ENCODE measurements at places on chromosomes 13 and 19.

GRCh38 chr19:13982773-13983172 is 23.3 kb downstream of the RFX1 start:
- no peak for DNase-seq

DNA sequence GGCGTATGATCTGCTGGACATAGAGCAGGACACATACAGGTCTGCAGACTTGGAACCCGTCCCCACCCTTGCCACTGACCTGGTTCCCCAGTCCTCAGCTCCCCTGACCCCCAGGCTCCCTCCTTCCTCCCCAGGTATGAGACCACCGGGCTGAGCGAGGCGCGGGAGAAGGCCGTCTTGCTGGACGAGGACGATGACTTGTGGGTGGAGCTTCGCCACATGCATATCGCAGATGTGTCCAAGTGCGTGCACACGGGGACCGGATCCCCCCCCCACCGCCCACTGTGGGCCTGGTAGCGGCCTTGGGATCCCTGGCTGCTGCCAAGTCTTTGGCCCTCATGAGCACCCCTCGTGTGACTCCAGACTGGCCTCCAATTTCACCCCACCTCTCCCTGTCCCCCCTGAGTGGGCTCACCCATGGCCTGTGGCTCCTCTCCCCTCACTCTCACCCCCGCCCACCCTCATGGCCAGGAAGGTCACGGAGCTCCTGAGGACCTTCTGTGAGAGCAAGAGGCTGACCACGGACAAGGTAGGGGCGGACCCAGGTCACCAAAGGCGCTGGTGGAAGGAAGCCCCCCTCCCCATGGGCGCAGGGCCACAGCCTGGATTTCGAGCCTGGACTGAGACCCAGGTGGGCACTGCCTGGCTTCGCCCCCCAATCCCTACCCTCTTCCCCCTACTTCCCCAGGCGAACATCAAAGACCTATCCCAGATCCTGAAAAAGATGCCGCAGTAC is 5.6 kb downstream of the STXBP2 start:
- no peak for DNase-seq

- no peak for DNase-seq
Observed at GRCh38 chr19:10020851-10021250, 7.6 kb downstream of the RDH8 start.

GRCh38 chr13:70644052-70644451 is 535.8 kb upstream of the KLHL1 start:
- DNase-seq: no peak

DNA sequence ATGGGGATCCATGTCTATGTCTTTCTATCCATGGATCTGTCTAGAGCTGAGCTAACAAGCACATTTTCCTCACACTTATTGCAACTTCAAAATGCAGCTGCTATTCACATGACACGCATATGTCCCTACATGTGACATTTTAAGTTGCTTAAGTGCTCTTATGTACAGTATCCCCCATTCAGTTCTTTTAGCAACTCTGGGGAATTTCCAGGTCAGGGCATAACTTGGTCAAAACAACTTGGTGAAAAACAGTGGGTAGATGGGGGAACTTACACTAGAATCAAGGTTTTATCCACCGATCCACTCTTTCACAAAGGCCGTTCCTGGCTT is 73.0 kb downstream of the COL4A1 start:
- DNase-seq: no peak

DNA sequence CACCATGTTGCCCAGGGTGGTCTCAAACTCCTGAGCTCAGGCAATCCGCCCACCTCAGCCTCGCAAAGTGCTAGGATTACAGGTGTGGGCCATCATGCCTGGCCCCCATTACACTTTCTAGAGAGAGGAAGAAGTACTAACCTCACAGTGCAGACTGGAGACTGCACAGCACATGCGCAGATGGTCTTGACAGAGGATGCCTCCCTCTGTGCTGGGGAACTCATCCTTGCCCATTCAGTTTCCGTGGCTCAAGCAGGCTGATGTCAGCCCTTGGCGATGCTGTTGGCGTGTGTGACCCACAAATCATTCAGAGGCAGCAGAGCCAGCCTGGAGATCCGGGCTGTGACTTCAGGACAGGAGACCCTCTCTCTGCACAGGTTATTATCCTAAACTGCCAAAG is 14.6 kb upstream of the FFAR2 start:
- DNase-seq: no peak

DNA sequence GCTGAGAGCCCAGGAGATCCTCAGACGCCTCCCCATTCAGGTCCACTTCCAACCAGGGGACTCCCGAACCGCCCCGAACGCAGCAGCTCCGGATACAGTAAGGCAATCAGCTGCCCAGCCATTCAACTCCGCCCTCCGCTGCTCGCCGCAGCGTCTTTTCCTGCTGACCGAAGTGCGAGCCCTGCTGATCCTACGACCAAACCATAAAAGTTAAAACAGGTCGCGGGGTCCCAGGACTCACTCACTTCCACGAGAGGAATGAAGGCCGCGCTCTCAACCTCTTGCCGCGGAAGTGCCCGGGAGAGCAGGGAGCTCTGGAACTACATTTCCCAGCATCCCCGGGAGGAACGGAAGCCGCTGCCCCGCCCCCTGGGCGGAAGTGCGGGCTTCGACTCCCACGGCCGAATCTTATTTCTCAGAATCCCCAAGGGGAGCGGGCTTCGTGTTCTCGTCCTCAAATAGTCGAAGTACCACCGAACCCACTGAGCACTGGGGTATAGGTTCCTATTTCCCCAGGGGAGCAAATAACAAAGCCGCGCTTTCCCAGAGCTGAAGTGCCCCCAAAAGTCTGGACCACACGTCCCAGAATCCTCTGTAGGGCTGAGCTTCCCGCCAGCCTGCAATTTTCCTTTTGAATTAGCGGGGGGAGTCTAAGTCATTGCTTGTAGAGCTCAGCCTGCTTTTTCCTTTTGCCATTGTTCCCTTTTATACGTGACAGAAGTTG is at the start of gene ZNF45:
TSS of gene ZNF45 (minus strand) at position 298 of the 724 bp plus-strand sequence. CDS start 13,097 bp downstream, outside the sequence.
- DNase-seq: peak; percentile 86

- DNase-seq: peak; percentile 82
Observed at GRCh38 chr19:50705422-50706019, 14.1 kb downstream of the SHANK1 start.

- DNase-seq: no peak
Observed at GRCh38 chr19:17404015-17404414, 1.4 kb downstream of the BST2 start.

DNA sequence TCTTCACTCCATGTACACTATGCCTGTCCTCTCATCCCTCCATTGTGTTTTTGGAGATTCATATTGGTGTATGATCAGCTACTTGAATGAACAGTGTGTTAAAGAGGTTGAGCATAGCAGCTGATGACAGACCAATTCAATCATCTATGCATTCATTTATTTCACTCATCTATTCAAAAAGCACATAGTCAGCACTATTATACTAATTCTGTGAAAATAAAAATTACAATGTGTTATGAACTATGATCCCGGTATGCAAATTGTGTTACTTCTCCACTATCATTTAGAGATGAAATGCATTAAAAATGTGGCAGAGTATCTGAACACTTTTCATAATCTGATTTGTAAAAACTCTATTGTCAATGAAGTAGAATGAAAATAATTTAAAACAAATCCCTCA is 5.9 kb downstream of the TRPC4 start:
- DNase-seq: no peak

GRCh38 chr13:84843368-84843767 is 955.9 kb downstream of the SLITRK6 start:
- DNase-seq: no peak

DNA sequence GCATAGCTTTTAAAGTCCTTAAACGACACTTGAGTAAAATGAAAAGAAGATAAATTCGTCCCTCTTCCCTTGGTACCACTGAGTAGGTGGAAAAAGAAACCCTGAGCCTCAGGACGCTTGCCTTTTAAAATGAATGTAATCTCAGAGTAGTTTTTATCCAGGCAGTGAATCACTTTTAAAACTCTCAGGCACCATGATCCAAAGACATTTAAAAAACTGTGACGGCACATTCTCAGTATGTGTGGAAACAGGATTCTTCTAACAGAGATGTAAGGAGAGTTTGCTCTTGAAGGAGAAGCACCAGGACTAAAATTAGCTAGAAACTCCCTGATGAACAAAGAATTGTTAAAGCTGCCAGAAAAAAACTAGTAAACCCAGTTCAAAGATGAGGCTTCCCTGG is 105.7 kb upstream of the SLC15A1 start:
- DNase-seq: no peak

GRCh38 chr19:41793414-41793727 is 3.0 kb upstream of the CEACAM3 start:
- no peak for DNase-seq

DNA sequence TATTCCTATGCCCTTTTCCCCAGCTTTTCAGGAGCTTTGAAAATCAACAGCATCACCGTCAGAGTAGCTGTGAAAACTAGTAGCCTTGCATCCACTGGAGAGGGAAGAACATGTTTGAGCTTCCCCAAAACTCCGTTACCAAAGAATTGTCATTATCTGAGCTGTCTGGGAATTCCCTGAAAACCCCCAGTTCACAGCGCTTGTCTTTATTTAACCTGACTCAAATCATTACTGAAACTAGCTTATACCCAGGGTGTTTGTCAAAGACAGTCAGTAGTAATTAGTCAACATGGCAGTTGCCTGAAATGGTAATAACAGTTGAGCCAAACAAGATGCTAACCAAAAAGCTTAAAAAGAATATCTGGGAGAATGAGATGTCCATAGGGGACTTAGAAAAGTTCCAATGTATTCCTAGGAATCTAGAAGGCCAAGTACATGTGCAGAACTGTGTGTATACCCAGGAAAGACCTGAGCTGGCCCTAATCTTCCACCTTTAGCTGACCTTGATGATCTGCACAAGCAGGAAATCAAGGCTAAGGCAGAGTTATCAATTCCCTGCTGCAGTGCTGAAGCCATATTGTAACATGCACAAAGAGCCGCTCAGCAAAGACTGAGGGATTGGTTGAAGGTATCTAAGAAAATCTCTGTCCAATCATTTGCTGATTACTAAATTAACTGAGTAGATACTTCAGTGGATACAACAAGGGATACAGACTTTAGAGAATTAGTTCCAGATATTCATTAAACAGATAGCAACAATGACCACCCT is 130.8 kb downstream of the KL start:
- DNase-seq: no peak

GRCh38 chr13:97720896-97721295 is 232.6 kb upstream of the IPO5 start:
- DNase-seq: no peak

DNA sequence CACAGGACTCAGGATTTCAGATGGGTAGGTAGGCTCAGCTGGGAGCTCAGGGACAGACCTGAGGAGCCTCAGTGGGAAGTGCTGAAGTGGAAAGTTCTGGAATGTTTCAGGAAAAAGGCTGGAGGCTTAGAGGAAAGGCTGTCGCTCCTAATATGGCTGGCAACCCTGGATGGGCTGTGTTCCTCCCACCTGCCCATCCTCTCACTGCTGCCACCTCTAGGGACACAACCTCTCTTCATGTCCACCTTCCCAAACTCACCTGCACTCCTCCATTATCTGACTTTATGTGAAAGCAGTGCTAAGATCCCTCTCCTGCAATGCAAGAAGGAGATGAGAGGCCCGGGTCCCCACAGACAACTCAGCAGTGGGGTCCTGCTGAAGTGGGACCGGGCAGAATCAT is 5.8 kb upstream of the CEACAM21 start:
- no peak for DNase-seq

DNA sequence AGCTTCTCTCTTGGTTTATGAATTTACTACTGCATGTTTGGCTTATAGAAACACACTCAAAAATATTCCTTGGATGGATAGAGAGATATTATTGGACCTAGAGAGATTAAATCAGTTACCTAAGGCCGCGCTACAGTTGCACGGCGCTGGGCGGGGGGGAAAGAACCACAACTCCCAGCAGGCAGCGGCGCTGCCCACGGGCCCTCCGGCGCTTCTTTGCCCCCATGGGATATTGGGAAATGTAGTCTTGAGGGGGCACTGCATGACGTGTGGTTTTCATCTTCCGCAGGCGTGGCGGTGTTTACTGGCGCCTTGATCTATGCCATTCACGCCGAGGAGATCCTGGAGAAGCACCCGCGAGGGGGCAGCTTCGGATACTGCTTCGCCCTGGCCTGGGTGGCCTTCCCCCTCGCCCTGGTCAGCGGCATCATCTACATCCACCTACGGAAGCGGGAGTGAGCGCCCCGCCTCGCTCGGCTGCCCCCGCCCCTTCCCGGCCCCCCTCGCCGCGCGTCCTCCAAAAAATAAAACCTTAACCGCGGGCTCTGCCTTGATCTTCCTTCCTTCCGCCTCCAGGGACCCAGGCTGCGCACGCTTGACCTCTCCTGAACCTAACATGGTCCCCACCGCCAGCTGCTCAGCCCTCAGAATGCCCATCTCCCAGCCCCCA is 4.8 kb downstream of the EMP3 start:
- DNase-seq: peak; percentile 54

GRCh38 chr19:16739546-16739945 is 19.9 kb downstream of the NWD1 start:
- DNase-seq: no peak

GRCh38 chr19:14418856-14419105 is 360 bp downstream of the DDX39A start:
- no peak for DNase-seq

Measured in fibroblast of skin of right quadriceps (primary cell).